Lower leg skin (tissue), 4 donors: ENCODE measurements at places on chromosomes 3 and 15.

- no peak for DNase-seq
Measured at GRCh38 chr3:170768334-170768801, 101.6 kb downstream of the RPL22L1 start.

- peak; percentile 89 for DNase-seq
Measured at GRCh38 chr15:72319360-72319984, 485 bp downstream of the CELF6 start.

DNA sequence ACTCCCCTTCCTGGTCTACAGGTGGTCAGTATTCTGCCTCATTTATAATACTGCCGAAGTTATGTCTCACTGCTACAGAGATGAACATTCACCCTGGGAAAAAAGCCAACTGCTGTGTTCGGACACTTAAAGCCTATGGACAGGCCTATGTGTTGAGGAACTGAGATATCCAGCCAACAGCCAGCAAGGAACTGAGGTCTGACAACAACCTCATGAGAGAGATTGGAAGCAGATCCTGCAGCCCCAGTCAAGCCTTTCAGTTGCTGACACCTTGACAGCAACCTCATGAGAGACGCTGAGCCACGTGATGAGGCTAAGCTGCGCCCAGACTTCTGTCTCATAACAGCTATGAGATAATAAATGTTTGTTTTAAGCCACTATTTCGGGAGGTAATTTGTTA is 18.2 kb upstream of the FHIT start:
- no peak for DNase-seq

- DNase-seq: no peak
Measured at GRCh38 chr15:73872346-73872745, 1.0 kb upstream of the TBC1D21 start.

DNA sequence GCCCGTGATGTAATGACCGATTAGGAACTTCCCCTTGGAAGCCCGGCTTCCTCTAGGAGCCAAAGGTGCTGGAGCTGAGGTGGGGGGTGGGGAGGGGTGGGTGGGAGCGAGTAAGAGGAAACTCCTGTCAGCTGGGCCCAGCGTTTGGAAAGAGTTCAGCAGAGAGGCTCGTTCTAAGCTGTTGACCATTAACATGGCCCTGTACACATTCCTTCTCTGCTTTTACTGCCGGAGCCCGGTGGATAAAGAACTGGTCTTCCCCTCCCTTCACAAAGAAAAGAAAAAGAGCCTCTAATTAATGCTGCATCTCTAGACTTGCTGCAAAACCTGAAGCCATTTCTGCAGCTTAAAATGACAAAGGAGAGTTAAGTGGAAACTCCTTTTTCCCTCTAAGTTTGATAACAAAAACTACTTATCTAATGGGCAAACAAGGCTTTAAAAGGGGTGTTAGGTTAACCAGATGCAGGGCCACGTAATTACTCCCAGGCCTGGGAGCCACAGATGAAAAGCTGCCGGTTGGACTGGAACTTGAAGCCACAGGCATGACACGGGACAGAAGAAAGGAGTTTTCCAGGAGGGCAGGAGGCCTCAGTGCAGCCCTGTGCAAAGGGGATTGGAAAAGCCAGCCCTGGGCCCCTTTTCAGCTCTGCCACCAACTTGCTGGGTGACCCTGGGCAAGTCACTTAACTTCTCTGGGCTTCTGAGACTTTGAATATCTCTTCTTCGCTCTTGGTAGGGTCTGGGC is 71.3 kb downstream of the SMAD6 start:
- no peak for DNase-seq

DNA sequence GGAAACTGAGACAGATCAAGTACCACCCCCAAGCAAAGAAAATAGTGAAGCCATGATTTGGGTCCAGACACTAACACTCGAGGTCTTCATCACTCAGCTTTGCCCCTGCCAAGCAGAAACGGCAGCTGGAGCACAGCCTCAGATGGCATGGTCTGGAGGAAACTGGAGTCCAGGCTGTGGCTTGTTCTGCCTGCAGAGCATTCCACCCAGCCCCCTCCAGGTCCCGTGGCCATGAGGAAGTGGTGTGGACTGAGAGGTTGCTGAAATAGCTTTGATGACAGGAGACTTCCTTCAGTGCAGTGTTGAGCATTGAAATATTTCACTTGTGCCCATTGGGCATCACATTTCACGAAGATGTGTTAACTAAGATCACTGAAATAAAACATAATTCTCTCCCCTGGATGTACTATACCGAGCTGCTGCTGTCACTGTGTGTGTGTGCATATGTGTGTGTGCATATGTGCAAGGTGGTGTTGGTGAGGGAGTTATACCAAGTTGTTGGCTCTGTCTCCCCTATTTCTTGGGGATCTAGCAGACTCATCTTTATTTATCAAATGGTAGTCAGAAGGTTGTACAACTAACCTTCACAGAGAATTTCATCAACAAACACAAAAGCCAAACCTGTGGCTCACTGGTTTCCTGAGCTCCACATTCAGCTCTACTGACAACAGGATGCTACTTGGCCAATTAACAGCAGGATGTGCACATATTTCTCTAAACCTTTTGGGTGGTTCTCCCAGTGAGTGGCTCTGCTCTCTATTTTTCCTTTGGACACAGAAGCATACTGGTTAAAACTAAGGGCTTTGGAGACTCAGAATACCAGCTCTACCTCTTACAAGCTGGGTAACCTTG is 660.1 kb upstream of the CFAP20DC start:
- peak; percentile 87 for DNase-seq

- DNase-seq: no peak
Measured at GRCh38 chr15:56832125-56832524, 86.3 kb upstream of the TCF12 start.
